Endothelial cell of umbilical vein (primary cell): ENCODE measurements at places on chromosomes 16 and 17.

DNA sequence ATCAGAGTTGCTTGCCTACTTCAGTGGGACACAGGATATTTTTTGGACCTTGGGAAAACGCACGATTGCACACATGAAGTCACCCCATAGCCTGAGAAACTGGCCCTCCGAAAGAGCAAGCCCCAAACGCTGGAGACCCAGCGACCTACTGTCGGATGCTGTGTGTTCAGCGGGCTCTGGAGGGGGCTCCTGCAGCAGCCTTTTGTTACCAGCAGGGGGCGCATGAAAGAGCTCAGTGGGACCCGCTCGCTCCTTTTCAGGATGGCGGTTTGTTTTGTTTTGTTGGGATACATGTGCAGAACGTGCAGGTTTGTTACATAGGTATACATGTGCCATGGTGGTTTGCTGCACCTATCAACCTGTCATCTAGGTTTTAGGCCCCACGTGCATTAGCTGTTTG, 28.4 kb downstream of the MYH3 start:
- no peak for DNase-seq

GRCh38 chr17:45873728-45874127, 20.6 kb upstream of the MAPT start:
- no peak for DNase-seq

- DNase-seq: no peak
Measured at GRCh38 chr17:80492343-80493136, 16.1 kb upstream of the NPTX1 start.

- no peak for DNase-seq
Measured at GRCh38 chr17:32277284-32277683, 11.7 kb downstream of the RHBDL3 start.

GRCh38 chr16:1032607-1033006, 39.9 kb upstream of the SSTR5 start:
- DNase-seq: no peak

DNA sequence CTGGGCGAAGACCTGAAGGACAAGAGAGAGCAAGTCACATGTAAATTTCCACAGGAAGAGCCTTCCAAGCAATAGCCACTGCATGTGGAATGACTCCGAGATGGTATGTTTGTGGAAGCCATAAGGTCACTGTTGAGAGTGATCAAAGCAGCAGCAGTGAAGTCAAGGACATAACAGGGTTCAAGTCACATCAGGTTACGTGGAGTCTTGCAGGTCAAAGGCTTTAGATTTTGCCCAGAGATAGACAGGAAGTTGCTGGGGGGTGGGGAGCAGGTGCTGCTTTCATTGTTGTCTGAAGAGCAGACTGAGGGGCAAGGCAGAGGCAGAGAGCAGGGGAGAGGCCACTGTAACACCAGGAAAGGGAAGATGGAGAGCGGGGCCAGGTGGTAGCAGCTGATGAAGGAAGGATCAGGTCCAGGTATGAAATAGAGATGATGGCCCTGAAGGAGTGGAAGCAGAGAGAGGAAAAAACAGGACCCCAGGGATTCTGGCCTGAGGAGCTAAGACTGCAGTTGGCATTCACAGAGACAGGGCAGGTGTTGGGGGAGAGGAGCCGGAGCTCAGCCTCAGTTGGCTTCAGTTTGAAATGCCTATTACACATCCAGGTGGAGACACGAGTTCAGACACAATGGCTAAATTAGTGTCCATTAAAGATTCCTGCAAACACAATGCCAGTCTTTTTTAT, 129.3 kb upstream of the AXIN2 start:
- DNase-seq: no peak

DNA sequence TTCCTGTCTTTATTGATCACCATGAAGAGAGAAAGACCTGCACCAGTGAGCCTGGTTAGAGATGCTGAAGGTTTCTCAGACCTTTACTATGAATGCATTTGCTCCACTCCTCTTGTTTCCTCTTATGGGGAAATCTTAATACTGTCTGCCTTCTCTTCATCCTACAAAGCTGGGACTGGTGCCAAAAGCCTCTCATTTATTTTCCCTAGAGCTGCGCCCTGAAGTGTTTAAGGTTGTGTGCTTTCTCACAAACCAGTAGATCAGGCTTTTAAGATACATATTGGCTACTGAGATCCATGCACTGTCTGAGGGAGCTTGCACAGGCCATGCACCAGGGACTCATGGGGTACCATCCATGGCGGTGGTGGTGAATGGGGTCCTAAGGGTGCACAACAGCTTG, 286.1 kb upstream of the PMFBP1 start:
- no peak for DNase-seq

DNA sequence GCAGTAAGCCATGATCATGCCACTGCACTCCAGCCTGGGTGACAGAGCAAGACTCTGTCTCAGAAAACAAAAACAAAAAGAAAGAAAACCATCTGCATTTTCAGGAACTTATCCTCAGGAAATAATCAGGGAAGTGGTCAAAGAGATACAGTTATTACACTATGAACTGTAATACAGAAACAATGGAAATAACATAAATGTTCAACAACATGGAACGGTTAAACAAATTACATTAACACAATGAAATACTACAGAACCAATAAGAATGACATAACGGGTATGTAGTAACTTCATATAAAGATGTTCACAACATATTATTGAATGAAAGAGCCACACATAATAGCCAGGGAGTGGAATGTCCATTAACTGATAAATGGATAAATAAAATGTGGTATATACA, 6.7 kb downstream of the BBS2 start:
- DNase-seq: no peak

GRCh38 chr17:34647511-34647910, 68.1 kb downstream of the TMEM132E start:
- DNase-seq: no peak

GRCh38 chr16:73049511-73049910, 1.6 kb upstream of the ZFHX3 start:
- DNase-seq: no peak

DNA sequence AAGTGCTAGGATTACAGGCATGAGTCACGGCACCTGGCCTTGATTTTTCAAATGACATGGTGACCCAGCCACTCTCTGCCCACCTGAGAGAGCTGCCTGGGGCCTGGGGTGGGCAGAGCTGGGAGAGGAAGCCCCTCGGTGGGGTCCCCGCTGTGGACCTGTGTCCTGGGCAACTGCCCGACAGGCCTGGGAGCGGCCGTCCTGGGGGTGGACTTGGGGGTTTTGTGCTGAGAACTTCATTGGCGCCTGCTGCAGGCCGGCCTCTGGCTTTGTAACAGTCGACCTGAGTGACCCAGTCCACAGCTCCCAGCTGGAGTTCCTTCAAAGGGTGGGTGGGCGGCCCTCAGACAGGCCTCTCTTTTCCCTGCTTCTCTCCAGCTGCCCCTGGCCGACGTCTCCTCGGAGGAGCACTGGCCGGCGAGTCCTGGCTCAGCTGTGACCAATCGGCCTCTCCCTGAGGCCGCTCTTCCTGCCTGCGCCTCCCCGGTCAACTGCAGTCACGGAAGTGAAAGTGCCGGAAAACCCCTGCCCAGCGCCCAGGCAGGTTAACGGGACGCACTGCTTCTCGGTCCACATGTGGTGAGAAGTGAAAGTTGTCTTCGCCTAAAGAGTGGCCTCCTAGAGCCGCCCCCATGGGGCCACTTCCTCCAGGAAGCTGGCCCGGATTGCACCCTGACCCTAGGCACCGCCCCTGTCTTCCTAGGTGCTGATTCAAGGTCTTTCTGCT, 5.5 kb downstream of the CBFA2T3 start:
- no peak for DNase-seq

GRCh38 chr17:64005734-64006167, 7.6 kb downstream of the PRR29 start:
- peak; percentile 64 for DNase-seq

- DNase-seq: no peak
Measured at GRCh38 chr17:49285716-49286115, 55.1 kb upstream of the PHOSPHO1 start.

DNA sequence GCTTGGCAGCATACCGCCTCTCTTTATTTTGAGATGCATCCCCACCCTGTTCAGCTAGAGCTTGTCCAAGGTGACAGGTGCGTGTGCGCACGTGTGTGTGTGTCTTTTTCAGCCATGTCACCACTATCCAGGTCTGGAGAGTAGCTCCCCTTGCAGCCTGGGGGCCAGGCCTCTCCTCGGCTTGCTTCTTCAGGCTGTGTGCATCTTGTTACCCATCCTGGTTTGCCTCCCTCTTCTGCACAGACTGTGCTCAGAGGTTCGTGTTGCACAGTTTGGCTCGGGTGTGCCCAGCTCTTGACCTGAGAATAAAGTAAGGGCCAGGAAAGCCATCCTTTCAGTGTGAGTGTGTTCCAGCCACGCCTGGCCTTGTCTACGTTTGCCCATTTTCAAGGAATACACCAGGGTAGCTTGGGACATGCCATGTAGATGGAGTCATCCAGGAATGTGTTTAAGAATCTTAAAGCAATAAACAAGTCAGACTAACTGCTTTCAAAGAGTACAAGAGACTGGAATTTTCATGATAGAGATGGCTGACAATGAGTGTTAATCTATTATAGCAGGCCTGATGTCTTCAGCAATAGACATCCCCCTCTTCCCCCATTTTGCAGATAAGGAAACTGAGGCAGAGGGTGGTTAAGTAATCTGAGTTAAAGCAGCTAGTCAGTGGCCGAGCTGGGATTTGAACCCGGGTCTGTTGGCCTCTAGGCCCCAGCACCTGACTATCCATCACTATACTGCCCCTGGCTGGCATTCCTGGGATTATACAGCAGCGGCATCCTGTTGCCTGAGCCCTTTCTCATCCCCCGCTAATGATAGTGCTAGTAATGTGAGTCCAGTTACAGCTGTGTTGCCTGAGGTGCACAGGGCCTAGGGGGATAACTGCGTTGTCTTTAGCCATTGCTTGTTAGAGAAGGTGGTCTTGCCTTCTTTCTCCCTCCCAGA, 77.9 kb downstream of the KSR1 start:
- DNase-seq: peak; percentile 52

GRCh38 chr17:46047856-46048255, 48.8 kb downstream of the STH start:
- no peak for DNase-seq

DNA sequence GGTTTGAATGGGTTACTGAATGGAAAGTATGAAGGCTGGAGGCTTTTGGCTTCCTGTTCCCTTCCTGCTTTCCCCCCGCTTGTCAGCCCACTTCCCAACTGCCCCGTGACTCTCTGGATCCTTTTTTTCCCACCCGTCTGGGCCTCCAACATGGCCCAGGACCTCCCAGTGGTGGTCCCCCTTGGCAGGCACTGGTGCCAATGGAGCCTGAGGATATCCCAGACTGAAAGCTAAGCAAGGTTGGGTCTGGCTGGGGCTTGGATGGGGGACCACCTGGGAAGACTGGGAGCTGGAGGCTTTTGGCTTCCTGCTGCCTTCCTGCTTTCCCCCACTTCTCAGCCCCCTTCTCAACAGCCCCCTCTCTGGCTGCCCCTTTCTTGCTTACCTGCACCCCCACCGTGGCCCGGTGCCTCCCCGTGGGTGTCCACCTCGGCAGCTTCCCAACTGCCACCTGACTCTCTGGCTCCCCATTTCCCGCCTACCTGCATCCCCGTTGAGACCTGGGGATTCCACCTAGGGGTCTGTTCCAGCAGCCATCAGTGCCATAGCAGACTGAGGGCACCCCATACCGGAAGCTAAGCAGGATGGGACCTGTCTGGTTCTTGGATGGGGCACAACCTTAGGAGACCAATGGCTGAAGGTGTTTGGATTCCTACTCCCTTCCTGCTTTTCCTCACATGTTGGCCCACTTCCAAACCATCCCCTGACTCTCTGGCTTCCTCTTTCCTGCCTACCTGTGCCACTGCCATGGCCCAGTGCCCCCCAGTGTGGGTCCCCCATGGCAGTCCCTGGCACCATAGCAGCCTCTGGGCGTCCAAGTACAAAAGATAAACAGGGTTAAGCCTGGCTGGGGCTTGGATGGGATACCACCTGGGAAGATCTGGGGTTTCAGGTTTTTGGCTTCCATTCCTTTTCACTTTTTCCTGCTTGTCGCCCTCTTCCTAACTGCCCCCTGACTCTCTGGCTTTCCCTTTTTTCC, 2295.3 kb downstream of the TP53TG3F start:
- no peak for DNase-seq

DNA sequence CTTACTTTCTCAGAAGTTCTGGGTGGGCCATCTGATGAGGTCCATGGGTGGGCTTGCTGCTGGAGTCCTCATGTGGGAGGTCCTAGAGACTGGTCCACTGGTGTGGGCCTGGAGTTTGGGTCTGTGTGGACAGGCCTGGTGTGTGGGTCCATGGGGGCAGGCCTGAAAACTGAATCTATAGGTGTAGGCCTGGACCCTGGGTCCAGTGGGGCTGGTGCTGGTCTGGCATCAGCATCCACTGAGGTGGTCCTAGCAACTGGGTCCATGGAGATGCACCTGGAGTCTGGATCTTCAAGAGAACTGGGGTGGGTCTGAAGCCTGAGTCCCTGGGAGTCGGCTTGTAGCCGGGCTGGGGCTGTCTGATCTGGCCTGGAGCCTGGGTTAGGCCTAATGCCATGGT, 253.8 kb upstream of the CCL2 start:
- DNase-seq: no peak

DNA sequence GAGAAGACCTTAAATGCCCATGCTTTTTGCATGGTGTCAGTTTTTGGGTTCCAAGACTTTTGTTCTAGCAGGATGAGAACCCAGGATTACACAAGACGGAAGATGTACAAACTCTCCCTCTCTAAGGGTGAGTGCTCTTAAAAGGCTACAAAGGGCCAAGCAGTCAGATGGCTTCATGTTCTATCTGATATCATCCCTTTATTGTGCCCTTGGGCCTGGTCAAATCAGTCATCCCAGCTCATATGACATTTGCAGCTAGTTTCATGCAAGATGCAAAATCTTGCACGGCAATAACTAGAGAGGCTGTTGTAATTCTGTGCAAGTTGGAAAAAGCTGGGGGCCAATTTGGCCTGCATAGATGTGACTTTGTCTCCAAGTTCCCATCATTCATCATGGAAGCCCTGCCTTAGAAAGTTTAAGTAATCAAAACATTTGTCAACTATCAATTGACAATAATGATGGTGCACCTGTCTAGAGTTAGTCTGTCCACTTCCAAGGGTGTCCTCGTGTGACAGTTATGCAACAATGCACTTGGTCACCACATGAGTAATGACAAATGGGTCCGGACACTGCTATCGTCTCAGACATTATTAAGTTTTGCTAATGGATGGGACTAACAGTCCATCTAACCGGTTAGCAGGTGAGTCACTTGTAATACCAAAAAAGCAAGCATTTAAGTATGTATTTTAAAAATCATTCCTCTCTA, 58.6 kb upstream of the ZFHX3 start:
- DNase-seq: no peak

DNA sequence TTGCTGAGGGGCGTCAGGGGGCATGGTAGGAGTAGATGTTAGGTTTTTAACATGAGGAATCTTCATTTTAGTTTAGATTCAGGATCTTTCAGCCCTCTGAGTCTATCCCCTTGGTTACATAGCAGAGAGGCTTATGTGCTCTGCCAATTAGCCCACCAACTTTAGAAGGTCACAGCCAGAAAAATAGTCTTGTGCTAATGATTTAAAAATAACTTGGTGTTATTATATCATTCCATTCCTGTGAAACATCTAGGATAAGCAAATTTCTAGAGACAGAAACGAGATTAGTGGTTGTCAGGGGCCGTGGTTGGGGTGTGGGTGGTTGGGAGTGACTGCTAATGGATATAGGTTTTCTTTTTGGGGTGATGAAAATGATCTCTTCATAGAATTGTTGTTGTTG, 183.7 kb downstream of the SNX29 start:
- DNase-seq: no peak

GRCh38 chr17:1454541-1454940, 1.5 kb downstream of the CRK start:
- DNase-seq: peak; percentile 28
